ENCODE measurements at places on chromosomes 4 and X.

GRCh38 chr4:188819233-188819632, 680.0 kb downstream of the TRIML1 start:
- no peak for DNase-seq

GRCh38 chr4:5079581-5079980, 28.3 kb downstream of the STK32B start:
- DNase-seq, result no peak

- no peak for DNase-seq
Observed at GRCh38 chr4:2087170-2087569, 28.0 kb downstream of the NAT8L start.

DNA sequence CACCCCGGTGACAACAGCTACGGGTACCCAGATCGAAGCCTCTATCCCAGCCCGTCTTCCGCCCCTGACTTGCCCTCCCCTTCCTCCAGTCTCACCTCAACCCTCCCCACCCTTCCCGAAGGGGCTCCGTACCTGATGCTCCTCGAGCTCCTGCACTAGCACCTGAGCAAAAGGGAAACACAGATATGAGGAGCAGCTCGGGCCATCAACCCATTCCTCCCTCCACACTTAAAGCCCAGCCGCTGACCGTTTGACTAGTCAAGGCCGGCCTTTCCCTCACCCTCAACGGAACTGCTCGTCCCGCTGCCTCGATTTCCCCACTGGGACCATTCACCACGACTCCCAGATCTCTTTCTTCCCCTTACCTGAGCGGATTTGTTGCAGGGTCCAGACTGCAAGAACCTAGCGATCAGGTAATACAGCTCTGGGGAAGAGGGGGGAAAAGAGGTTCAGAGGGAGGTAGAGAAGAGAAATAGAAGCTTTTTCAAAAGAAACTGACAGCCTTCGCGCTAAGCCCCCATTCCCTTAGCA, 731 bp downstream of the BRWD3 start:
- peak; percentile 29 for DNase-seq

DNA sequence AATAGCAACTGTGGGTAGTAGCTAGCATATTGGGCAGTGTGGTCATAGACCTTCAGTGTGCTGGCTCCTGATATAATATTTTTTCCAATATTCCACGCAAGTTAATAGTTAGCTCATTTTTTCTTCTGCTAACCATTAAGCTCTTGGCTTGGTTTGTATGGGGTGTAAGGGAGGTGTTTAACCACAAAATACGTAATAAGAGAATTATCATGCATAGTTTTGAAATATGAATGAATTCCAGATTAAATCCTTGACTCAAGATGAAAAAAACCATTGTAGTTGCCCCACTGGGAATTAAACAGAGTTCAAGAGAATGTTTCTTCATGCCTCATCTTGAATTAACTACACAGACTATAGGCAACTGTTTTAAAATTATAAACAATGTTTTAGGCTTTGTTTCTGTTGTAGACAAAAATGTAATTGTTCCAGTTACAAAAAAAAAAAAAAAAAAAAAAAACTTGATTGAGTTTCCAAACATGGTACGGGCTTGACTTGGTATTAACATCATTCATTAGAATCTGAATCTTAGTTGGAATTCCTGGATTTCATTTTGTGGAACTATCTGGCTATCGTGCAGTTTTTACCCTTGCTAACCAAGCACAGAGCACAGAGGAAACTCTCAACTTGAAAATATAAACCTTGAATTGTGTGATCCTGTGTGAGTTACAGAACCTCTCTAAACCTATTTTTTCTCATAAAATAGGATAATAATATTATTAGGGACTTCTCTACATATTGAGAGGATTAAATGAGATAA, 28.4 kb downstream of the CXCL1 start:
- DNase-seq, result no peak

GRCh38 chrX:554271-554670, 76.3 kb upstream of the SHOX start:
- DNase-seq, result no peak

- DNase-seq, result peak; percentile 33
Observed at GRCh38 chrX:100615005-100615404, 21.6 kb downstream of the TSPAN6 start.

- no peak for DNase-seq
Observed at GRCh38 chrX:7076245-7076661, 71.3 kb upstream of the STS start.

DNA sequence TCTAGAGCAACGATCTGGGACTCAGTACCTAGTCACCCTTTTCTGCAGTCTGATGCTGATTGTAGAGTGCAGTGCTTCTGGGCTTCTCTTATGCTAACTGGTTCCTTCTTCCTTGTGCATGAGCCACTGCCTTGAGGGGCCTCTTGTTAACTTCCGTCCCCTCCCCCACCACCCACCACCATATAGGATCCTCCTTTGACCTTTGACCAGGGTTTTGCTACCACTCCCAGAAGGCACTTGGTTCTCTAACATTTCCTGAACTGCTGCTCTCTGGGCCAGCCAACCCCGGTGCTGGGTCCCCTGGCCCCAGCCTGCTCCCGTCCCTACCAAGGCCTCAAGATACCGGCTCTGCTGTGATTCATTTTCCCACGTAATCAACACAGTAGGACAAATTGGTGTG, 104.6 kb upstream of the KLF3 start:
- no peak for DNase-seq

DNA sequence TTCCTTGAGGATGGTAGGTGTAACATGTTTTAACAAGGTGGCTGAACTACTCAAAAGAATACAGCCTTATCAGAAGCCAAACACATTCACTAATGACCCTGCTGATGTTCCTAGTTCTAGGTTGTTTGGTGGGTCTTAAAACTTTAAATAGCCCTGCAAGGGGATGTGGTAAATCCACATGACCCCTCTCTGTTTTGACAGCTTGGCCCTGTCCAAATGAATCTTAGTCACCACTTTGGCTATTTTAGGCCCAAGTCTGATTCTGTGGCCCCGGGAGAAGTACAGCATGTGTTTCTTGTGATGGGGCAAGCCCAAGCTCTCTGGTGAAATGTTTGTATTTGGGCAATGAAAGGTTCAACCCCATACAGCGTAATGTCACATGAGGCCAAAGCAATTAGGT, 54.5 kb upstream of the GPR34 start:
- no peak for DNase-seq

Measured in femur (tissue), 1 donor.